Urothelium cell line (cell line): ENCODE measurements at places on chromosomes 4 and X.

GRCh38 chr4:108118505-108118904, 50.2 kb downstream of the LEF1 start:
- DNase-seq = peak; percentile 16

DNA sequence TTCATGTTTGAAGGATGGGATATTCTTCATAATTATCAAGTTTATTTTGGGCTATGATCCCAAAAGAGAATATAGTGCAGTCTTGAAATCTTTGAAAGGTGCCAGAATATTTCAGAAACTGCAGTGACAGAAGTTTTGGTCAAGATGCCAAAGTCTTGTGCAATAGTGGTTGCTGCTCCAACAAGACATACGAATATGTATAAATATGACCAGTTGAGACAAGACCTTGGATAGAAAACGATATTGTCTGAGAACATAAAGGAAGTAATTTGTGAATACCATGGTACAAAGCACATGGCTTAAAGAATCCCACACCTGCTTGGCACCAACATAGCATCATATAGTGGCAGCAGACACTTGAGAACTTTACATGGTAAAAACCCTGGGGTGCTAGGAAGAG, 48.6 kb upstream of the AMELX start:
- no peak for DNase-seq

DNA sequence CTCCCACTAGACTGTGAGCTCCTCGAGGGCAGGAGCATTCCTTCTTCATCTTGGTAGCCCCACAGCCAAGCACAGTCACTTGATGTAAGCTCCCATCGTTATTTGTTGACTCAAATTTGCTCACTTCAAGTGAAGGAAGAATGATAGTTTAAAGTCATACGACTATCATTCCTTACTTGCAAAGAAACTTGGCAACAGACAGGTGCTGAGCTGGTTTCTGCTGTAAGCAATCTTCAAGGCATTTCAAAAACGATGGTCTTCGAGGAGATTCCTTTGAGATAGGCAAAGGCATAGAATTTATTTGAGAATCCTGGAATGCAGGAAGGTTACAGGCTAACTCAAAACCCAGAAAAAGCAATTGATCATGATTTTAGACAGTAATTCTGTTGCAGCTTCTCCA, 64.8 kb downstream of the QDPR start:
- DNase-seq = no peak

DNA sequence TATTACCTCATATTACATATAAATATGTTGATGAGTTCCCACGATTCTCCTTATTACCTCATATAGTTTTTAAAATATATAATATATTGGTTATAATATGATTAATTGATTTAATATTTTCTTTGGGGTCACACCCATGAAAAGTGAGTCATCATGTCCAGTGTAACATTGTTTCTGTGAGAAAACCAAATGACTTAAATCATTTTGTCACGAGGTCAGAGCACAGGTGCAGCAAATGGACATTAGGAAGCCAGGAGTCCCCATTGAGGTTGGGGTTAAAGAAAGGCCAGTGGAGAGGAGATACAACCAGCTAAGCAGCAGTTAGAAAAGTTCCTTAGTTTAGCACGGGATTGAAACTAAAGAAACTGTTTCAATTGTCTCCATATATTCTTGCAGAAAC, 133.9 kb upstream of the RAPGEF2 start:
- no peak for DNase-seq

DNA sequence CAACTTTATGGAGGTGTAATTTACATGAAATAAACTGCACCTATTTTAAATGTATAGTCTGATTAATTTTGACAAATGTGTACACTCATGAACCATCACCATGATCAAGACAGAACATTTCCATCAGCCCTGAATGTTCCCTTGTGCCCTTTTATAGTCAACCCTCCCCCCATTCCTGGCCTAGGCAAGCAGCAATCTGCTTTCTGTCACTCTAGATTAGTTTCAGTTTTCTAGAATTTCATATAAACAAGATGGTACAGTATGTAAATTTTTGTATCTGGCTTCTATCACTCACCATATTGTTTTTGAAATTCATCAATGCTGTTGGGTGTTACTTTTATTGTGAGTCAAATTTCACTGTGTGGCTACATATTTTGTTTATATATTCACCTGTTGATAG, 234.2 kb upstream of the RPS6KA3 start:
- no peak for DNase-seq

DNA sequence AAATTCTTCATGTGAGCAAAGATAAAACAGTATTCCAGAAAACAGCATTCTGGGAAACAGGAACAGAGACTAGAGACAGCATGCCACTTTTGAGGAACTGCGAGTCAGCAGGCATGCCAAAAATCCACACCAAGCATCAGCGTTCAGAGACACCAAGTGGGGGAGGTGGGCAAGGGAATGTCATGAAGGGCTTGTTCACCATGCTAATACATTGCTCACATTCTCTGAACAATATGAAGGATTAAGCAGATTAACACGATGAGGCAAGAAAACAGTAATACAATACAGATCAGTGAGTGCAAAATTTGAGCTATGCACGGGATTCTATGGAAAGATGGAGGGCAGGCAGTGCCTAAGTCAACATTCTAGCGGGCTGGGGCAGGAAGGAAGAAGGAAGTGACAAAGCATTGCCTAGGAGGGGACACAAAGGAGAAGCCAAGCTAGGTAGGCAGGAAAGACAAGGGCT, 278.3 kb downstream of the FBXW7 start:
- no peak for DNase-seq

- DNase-seq = no peak
Measured at GRCh38 chr4:16764622-16765021, 133.8 kb downstream of the LDB2 start.

DNA sequence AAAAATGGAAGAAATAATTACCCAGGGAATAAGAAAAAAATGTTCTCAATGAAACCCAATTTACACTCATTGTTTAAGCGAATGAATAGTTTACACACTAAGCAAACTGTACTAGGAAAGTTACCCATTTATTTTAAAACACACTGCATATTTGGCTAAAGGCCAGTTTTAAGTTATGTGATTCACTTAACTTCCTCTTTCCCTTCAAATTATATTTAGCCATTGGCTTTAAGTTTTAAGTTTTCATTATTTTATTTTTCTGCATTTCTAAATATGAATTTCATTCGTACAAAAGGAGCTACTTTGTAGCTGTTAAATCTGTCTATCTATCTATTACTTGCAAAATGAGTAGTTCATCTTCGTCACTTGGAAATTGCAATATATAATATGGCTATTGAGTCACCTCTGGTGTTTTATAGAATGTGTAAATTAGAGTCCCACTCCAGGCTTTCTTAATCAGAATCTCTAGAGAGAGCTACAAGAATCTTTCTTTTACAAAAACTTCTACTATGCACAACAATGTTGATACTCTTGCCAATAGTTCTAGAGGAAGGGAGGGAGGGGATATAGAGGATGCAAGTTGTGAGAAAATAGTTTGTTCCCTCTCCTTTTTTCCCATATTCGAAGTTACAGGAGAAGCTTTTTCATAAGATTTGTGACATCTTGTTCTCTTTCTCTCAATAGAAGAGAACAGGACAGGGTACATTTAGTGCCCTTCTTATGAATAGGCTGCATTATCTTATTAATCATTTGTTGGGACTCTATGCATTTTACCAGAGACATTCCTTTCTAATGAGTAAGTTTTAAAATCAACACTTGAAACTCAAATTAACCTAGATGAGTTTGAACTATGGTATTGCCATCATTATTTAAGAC, 41.8 kb downstream of the SULT1B1 start:
- no peak for DNase-seq

DNA sequence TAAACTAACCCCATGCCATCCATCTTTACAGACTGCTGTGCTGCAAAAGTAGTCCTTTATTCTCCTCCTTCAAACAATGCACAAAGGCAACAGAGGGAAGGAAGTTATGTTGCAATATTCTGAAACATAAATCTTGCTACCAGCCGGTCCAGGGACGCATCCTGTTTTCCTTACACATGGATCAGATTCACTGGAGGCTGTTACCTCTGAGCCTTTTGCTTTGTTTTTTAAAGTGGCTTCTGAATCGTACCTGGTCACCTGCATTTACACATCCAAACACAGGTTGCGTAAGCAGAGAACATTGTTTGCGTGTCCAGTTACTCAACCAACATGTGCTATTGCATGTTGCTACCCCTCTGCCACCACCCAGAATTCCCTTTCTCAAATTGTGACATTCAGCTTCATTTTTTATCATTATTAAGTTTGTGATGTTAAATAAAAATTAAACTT, 8.8 kb downstream of the PPARGC1A start:
- DNase-seq = no peak

DNA sequence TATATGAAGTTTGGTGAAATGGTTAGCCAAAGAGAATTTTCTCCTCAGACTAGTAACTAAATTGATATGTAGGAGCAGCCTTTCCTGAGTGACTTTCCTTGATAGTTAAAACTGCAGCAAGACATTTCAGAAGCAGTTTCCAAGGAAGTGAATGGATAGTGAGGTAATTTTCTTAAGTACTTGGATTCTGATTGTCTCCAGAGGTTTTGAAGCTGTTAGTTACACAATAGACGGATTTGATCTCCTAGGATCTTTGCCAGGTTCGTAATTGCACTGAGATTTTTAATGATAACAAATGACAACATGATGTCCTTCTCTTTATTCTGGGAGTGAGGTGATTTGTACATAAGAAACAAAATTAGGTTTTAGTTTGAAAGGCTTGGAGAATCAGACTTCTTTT, 29.2 kb downstream of the PRRG1 start:
- DNase-seq = no peak
